ENCODE measurements at places on chromosomes 5 and 9.

- no peak for DNase-seq
Measured at GRCh38 chr9:136725612-136726011, 13.2 kb downstream of the DIPK1B start.

DNA sequence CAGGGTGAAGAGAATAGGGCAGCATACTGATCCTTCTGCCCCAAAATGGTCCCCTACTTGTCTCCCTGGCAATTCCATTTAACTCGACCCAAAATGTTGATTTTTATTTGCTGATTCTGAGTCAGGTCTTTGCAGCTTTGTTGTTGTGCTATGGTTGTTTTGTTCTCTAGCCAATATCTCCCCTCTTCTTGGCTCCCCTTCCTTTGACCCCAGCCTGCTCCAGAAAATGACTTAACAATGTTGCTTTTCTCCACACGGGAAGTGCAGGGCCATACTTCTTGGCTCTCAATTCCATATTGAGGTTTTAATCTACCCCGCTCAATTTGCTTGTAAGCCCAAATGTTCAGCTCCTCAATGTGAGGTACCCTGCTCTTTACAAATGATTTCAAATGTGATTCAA is 330.0 kb downstream of the RASEF start:
- DNase-seq, result no peak

DNA sequence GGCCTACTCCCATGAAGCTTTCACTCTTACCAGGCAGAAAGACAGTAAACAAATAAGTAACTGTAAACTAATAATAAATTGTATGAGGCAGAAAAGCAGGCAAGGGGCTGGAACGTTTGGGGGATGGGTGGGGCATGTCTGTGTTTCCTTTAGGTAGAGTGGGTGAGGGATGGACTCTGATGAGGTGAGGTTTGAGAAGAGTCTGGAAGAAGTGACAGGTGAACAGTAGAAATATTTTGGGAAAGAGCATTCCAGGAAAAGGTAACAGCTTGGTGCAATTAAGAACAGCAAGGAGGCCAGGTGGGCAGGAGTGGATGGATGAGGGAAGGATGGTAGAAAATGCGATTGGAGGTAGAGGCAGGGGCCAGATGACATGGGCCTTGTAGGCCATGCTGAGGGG is 56.5 kb downstream of the PTTG1 start:
- no peak for DNase-seq

GRCh38 chr5:173378727-173379126 is 50.5 kb upstream of the STC2 start:
- no peak for DNase-seq

DNA sequence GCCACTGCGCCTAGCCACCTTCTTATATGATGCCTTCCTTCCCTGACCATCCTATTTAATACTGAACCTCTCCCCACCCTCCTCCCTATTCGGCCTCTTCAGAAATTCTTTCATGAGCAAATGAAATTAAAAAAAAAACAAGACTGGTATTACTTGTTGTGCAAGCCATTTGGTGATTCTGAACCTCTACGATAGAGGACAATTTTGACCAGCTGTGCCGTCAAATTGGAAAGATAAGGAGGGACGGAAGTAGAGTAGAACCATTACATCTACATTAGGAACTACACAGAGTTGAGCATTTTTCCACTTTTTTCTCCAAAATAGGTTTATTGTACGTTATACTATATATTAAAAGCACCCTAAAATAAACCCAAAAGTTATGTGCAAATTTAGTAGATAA is 2.9 kb downstream of the DHX29 start:
- no peak for DNase-seq

- no peak for DNase-seq
Measured at GRCh38 chr5:173689737-173690360, 73.4 kb upstream of the BOD1 start.

- DNase-seq, result no peak
Measured at GRCh38 chr9:35529161-35529823, 39.4 kb downstream of the RUSC2 start.

GRCh38 chr9:13503599-13503998 is 224.1 kb upstream of the MPDZ start:
- DNase-seq, result no peak

DNA sequence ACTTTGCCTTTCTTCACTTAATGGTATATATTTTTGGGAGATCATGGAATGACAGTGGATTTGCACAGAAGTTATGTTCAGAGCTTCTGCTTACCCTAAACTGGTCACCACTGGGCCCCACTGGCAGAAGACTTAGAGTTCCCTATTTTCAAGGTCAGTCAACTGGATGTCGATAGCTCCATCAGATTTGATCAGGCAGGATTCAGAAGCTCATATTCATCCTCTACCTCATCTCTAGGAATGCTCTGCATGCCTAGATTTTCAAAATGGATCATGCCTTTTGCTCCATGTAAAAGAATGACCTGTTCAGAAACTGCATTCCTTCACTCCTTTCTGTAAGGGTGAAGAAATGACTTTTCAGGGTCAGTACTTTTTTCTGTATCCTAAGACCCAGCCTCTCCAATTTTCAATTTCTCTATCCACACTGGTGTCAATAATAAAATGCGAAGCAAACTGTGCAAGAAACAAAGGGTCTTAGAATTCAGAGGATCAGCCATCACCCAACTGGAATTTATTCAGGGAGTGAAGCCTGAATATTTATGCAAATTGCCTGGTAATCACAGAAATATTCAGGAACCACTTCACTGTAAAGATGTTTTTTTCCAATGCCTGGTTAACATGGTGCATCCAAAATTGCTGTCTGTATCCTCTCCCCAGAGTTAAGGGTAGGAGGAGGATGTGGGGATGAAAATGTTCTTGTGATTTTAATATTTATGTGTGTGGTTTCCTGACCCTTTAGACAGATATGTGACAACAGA is 125.4 kb downstream of the DOCK2 start:
- no peak for DNase-seq

DNA sequence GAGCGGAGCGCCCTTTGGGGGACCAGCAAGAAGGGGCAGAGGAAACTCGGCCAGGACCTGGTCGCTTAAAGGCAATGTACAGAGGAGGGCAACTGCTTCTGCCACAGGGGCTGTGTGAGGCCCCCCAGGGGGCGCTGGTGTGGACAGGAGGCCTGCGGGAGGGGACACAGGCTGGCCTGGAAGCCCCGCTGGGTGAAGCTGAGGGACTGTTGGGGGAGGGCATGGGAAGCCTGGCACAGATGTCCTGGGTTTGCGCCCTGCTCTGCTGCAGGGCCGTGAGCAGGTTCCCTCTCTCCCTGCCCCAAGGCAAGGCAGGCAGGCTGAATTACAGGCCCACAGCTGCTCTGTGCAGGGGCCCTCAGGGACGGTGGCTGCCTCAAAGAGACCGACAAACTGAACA is 5.4 kb downstream of the MED22 start:
- DNase-seq, result no peak

GRCh38 chr9:28598408-28598807 is 1025.1 kb upstream of the C9orf72 start:
- DNase-seq, result no peak

DNA sequence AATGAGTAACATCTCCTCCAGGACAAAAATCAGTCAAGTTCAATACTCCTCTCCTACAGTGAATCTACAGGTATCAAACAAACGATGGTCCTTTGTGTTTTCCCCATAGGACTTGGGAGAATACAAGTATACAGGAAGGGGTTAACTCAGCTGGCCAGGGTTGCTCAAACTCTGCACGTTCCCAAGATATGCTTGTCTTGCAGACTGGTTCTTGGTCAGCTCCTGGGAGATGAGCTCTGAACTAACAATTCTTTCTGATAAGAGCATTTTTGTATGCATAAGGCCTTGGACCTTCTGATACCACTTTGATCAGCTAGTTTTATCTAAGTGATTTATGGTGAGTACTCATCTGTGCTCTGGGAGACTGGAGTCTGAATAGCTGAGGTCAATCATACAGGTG is 42.1 kb downstream of the LOX start:
- DNase-seq, result no peak

DNA sequence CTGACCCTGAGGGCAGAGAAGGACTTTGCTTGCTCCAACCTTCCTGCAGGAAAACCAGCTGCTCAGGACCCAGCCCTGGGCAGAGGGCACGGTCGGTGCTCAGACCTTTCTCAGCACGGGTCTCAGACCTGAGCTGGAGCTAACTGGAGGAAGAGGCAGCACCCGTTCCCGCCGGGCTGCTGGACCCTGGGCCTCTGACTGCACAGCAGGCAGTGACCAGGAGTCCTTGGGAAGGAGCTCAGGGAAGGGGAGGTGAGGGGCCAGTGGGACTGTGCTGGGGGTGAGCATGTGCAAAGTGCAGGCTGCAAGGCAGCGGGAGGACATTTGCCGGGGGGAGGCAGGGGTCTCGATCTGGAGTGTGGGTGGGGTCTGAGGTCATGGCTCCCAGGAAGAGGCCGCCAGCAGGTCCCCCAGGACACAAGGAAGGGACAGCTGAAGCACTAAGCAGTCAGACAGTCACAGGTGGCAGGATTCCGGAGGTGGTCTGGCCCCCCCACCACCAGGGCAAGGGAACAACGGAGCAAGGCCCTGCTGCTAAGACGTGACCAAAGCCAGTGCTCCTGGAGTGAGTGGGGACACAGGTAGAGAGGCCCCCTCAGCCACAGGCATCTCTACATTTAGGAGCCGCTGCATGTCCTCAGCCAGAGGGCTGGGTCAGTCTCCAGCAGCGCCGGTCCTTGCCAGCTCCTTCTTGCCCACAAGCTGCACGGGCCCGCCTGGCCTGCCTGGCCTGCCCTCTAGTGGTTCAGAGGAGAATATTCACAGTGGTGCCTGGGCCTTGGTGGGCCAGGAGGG is 4.8 kb upstream of the DPM2 start:
- peak; percentile 41 for DNase-seq

DNA sequence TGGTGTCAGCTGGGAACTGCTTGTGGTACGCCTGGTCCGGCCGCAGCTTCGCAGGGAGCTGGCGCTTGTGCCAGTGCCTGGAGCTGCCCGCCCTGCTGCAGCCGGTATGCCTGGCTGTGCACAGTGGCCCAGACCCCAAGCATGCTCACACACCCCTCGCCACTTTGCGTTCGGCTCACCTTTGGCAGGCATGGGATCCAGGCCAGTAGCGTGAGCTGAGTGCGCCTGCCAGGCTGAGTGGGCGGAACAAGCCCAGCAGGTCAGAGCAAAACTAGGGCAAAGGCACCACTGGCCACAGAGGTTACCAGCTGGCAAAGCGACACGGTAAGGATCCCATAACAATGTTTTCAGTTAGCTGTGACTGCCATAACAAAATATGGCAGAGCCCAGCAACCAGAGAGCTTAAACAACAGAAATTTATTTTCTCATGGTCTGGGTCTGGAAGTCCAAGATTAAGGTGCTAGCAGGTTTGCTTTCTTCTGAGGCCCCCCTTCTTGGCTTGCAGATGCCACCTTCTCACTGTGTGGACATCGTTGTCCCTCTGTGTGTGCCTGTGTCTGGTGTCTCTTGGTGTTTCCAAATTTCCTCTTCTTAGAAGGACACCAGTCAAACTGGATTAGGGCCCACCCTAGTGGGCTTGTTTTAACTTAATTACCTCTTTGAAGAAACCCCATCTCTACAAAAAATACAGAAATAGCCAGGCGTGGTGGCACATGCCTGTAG is 61.6 kb downstream of the PSAT1 start:
- DNase-seq, result no peak

- no peak for DNase-seq
Measured at GRCh38 chr5:119386596-119387344, 31.0 kb downstream of the TNFAIP8 start.

Data from stimulated activated CD4-positive, alpha-beta T cell treated with anti-CD3 and anti-CD28 coated beads, Interleukin-12 subunit alpha, Interleukin-12 subunit beta, amount 100 ng/mL, for 4 hours (primary cell).